CD4-positive, alpha-beta T cell treated with Interleukin-6 at 100 ng/mL for 8 hours (primary cell): ENCODE measurements at places on chromosomes 5 and 9.

DNA sequence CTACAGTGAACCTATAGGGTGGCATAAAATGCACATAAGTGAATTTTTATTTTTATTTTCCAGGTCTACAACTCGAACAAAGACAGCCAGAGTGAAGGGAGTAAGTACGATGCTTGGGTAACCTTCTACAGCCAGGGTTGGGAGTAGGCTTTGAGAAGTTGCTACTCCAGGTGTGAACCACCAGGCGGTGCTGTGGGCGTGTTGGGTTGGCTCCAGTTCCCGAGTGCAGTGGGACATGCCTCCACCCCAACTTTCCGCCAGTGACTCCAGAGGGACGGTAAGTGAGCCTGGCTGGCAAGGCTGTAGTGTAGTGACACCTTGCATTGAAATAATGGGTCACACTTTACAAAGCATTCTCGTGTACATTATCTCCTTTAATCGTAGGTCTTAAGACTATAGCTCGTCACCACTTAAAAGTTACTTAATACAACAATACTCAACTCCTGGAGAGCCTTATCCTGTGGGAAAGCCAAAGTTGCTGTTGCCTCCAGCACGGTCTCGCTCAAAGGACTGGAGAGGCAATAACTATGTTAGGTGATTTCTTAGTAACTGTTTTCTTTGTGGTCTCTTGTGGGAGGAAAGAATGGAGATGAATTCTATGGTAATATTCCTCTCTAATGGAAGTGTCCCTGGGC lies 244.0 kb downstream of the ARHGAP26 start:
- DNase-seq = no peak

- no peak for DNase-seq
Measured at GRCh38 chr9:127561491-127562278, 50.4 kb upstream of the STXBP1 start.

- no peak for DNase-seq
Measured at GRCh38 chr9:84940294-84940693, 270.8 kb downstream of the NTRK2 start.

GRCh38 chr5:173495225-173495904 lies 121.1 kb downstream of the BOD1 start:
- DNase-seq = no peak
